ENCODE measurements at places on chromosomes 5 and 9.

DNA sequence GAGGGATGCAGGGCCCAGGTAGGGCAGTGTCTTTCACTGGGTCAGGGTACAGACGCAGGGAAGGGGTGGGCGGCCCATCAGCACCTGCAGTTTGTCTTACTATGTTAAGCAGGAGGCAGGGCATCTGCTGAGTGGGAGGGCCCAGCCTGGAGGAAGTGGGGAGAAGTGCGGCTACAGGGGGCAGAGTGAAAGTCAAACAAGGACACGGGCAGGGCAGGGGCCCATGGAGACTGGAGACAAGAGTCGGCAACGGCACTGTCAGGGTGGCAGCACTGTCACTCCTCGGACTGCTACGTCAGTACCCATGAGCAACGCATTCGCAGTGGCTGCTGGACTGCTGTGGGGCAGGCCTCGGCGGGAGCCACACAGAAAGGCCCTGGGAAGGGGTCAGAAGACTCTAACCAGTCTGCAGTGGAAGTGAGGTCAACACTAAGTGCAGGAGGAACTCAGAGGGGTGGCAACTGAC lies 19.7 kb downstream of the CAMSAP1 start:
- no peak for DNase-seq

- no peak for DNase-seq
Observed at GRCh38 chr9:136688274-136689107, 1.2 kb upstream of the AGPAT2 start.

- no peak for DNase-seq
Observed at GRCh38 chr5:8517456-8517855, 648.5 kb downstream of the MTRR start.

DNA sequence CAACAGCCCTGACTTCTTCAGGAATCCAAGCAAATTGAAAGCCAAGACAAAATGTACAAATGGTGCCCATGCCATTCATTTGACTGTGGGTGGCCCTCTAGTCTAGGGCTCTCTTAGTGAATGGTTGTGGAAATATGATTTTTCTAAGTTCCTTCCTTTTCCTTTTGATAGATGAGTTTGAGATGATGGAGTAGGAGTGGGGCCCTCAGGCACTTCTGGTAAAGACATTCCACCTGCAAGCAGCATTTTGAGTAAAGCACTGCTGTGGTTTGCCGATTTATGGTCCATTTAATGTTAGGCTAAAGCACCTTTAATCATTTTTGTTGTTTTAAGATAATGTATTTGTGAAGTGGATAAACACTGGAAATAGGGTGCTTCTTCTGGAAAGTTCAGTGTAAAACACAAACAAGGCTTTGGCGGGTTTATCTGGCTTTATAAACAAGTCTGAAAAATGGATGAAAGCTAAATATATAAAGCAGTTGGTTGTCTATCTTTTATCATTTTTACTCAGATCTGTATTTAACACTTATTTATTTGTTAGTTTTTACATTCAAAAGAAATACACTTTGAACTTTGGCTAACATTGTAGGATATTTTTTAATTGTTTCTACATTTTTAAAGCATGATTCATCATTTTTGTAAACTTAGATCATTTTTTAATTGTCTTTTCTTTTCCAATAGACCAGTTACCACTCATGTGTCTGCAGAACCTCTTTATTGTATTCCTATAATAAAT lies 213.5 kb downstream of the PJA2 start:
- no peak for DNase-seq

- DNase-seq, result no peak
Observed at GRCh38 chr9:26358836-26359235, 533.8 kb downstream of the CAAP1 start.

Data from COR-L47 (cell line).